ENCODE measurements at places on chromosomes 4 and X.

DNA sequence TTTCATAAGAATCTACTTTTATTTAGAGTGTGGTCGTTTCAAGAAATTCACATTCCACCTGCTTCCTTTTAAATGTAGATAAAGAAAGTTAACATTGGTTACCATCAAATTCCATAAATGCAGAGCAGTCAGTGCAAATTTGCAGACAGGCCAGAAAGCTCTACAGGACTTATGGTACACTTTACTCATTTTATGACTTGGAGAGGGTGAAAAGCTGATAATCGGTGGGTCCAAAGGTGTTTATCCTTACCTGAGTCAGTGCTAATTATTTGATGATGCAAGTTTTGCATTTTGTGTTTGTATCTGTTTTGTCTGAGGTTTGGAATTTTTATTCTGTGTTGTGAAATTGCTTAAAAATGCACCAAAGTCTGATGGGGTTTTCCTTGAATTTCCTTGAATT is 193.3 kb downstream of the PALLD start:
- DNase-seq = no peak

GRCh38 chr4:30953799-30954198 is 233.6 kb downstream of the PCDH7 start:
- no peak for DNase-seq

GRCh38 chr4:109912706-109913595 is at the start of gene EGF:
EGF (plus strand) TSS chr4:109912883; CDS start chr4:109913336, 453 bp downstream.
- DNase-seq = no peak

DNA sequence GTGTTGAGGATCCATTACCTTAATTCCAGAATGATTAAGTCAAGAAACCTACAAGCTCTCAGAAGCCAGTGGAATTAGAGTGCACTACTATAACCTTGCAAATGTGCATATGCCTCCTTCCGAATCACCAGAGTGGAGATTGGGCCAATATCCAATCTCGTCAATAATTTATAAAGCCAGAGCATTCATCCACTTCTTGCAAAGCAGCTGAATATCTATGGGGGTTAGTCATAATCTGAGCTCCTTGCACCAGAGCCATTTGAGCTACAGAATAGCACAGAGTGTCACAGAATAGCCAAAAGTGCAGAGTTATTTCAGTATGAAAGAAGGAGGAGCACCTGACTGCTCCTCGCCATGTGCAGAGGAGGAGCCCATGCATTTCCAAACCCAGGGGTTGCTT is 69.2 kb upstream of the MTM1 start:
- no peak for DNase-seq

DNA sequence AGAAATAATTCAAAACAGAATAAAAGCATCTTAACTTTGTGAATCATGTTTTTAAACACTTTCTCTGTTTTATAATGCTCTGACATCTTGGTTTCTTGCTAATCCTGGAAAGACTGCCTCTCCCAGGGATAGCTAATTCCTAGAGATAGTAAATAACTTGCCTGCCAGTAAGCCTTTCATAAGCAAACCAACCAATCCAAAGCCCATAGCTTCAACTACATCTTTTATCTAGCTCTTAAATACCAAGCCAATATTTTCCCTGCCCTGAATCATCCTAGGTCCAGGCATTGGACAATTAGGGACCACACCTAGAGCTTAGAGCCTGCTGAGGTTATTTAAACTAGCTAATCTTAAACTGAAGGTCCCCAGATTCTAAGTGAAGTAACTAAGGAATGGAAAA is 223.7 kb upstream of the DIPK2B start:
- DNase-seq = no peak

GRCh38 chr4:65669111-65670019 is 924 bp downstream of the EPHA5 start:
- DNase-seq = no peak

- DNase-seq = no peak
Observed at GRCh38 chrX:149848855-149849254, 32.1 kb upstream of the MAGEA8 start.

GRCh38 chr4:3223956-3224748 is 24.8 kb upstream of the MSANTD1 start:
- DNase-seq = no peak

DNA sequence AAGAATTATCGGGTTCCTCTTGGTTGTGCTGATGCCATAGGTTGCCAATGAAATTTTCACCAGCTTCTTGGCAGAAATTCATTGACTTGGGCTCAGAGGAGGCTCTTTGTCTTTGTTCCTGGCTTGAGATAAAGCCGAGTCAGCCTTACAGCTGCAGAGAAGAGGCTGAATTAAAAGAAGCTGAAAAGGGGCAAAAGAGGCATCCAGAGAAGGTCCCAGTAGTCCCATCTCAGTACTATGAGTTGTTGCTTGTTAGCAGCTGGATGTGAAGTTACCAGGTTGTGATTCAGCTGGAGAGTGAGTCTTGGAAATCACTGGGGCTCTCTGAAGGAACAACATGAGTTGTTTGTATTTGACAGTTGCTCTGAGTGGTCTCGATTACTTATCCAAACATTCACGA is 59.7 kb downstream of the SMAD1 start:
- no peak for DNase-seq

DNA sequence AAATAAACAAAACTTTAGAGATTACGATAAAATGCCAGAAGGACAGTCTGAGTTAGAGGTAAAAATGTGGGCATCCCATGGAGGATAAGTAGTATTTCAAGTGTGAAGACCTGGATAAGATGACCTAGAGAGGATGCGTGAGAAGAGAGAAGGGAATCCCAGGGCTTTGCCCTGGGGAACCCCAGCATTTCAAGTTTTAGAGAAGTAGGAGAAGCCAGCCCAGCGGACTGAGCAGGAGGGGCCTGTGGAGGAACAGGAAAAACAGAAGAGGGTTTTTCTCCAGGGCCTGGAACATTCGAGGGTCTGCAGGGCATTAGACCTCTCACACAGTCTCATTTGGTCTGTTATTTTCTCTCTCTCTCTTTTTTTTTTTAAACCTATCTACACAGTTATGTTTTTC is 2.9 kb upstream of the CFP start:
- DNase-seq = no peak

DNA sequence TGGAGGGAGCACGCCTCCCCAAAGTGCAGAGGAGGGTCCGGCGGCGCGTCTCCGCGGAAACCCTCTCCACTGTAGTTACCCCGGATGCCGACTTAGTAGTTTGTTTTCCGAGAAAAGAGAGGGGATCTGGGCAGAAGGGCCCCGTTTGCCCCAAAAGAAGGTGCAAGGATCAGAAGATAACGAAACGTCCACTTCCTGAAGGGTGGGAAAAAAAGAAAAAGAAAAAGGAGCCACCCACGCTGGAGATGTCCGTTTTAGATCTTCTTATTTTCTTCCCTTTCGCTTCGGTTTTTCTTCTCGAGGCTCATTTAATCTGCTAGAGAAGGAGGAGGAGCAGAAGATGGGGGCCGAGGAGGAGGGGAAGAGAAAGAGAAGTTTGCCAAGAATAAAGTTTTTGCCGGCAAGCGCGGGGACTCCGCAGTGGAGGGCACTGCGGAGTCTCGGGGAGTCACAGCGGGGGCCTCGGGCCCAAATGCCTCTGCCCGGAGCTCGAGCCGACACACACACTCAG is 517 bp downstream of the LEF1 start:
- DNase-seq = peak; percentile 16

DNA sequence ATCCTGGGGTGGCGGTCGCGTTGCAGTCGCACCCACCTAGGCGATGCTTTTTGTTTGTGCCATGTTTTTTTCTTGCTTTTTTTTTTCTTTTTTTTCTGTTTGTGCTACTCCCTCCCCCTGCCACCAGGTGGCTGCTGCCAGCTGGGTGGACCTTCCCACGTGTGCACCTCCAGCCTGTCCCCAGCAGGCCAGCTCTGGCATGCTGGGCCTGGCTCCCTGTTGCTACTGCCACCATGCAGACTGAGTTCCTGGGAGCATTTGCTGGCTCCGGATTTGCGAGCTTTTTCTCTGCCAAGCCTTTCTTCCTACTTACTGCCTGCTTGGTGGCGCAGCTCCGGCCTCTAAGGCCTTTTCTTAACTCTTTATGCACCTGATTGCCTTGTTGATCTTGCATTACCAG is 161.2 kb upstream of the WDFY3 start:
- no peak for DNase-seq

GRCh38 chrX:139495324-139495723 is 35.2 kb upstream of the F9 start:
- DNase-seq = no peak

DNA sequence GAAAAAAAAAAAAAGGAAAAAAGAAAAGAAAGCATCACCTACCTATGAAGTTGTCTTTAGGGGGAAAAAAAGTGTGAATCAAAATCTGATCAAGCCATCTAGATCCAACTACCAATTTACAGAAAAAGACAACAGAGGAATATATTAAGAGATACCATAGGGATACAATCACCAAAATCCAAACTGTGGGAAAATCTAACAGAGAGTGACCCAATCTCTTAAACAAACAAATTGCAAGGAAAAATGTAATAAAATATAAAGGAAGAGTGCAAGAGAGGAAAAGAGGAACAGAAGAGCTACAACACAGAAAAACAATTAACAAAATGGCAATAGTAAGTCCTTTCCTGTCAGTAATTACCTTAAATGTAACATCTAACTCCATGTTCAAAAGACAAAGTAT is 19.0 kb downstream of the THOC2 start:
- no peak for DNase-seq

DNA sequence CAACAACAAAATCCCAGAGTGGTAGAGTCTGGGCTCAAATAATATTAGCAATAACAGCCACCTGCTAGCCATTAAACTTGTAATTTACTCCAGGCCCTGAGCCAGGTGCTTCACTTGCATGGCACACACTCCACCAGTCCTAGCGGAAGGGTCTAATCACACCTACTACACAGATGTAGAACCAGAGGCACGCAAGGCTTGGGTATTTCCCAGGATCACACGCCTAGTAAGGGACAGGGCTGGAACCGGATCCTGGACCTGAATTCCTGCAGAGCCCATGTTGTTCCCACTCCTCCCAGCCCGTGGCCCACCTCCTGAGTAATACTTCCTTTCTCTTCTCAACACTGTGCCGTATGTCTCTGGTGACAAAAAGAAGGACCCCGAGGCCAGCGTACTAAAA is 5.7 kb downstream of the MAGEA1 start:
- DNase-seq = no peak

DNA sequence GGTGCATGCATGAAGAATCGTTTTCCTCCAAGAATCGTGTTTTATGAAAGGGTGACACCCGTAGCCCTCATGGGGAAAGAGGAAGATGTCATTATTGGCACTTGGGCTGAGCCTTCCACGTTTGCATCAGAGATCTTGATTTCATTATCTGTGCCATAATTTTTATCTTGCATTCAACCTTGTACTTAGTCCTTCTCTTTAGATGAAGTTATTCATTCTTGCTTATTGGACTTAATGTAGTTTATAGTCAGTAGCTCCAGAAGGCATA is 66.8 kb downstream of the GAB1 start:
- no peak for DNase-seq

DNA sequence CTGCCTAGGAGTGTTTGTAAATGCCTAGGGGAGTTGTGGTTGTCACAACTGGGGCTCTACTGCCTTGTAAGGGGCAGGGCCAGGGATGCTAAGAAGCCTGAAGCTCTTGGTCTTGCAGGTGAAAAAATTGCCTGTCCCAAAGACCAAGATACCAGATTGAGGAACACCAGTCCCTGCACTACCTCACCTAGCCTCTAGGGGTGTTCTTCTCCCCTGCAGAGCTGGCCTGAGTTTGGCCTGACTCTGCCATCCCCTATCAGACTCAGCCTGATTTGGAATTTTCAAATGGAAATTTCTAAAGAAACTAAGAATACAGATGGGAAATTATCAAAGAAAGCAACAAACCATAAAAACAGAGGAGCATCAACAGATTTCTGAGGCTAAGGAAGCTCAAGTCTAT is 90.4 kb downstream of the ZC4H2 start:
- no peak for DNase-seq

DNA sequence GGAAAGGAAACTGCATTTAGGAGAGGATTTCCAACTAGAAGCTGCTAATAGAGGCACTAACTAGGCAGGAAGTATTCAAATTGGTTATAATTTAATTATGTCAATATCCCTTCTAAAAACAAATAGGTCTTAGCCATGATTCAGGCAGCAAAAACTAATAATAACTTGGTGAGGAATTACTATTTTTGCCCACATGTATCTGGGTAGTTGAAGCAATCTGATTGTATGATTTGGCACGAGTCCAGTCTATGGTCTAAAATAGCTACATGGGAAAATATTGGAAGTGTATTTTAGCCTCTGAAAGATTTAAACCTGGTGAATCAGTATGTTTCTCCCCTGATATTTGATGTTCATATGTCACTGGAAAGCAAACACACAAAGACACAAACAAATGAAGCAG is 62.2 kb downstream of the MFAP3L start:
- DNase-seq = no peak

DNA sequence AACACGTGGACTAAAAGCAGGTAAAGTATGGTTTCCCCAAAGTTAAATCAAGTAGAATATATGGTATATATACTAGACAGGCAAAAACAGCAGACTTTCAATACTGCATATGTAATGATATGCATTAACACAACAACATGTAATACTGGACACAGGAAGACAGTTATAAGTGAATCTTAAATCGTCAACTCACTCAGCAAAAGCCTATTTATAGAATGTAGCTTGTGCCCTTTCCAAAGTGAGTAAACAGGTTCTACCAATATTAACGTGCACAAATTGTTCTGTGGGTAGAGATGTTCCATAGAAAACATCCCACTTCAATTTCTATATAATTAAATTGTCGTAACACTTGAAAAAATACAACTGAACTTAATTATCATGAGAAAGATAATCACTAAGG is 30.6 kb downstream of the FAM241A start:
- DNase-seq = no peak

DNA sequence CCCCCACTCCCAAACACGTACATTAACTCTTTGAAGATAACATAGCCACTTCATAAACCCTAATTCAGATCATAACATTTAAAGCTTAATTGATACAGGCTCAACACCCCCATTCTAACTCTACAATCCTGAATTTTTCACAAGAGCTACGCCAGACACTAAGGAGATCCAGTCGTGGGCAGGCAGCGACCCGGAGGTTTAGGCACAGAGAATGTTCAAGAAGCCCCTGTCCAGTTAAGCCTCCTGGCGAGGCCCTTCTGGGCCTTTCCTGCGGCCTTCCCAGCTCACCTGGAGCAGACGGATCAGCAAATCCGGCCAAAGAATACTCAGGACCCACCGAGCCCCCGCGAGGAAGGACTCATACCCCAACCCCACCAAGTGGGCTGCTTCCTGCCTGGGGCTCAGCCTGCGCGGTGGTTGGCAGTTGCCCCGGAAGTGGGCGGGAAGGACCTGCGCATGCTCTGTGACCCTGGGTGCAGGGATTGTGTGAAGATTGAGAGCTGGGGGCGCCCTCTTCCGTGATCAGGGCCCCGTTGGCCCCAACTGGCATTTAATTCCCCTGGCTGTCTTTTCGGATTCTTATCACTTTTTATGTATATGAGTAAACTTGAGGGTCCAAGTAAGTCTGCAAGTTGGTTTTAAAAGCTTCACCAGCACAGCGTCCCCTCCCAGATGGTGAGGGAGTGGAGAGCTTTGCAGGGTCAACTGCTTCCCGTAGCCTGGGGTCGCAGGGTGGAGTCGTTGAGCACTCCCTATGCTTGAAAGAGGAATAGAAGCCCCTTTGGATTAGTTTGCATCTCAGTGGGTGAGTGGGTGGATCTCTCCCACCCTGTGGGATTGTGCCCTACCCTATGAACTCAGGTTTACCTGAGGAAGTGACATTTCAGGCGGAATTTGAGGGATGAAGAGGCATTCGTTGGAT is at the start of gene TRIM61:
TSS of gene TRIM61 (minus strand) at position 415 of the 922 bp plus-strand sequence. CDS start 7,655 bp downstream, outside the sequence.
- DNase-seq = peak; percentile 61

- DNase-seq = no peak
Observed at GRCh38 chrX:113804819-113805218, 779.1 kb upstream of the HTR2C start.

GRCh38 chrX:123219916-123220315 is 35.8 kb downstream of the GRIA3 start:
- DNase-seq = no peak

Measured in CD8-positive, alpha-beta T cell (primary cell).